Fibroblast of skin of right quadriceps (primary cell): ENCODE measurements at places on chromosomes 3 and 15.

- no peak for DNase-seq
Observed at GRCh38 chr3:191360620-191361019, 30.3 kb upstream of the UTS2B start.

GRCh38 chr3:114644367-114644766 is 350.5 kb downstream of the TIGIT start:
- DNase-seq, result no peak

DNA sequence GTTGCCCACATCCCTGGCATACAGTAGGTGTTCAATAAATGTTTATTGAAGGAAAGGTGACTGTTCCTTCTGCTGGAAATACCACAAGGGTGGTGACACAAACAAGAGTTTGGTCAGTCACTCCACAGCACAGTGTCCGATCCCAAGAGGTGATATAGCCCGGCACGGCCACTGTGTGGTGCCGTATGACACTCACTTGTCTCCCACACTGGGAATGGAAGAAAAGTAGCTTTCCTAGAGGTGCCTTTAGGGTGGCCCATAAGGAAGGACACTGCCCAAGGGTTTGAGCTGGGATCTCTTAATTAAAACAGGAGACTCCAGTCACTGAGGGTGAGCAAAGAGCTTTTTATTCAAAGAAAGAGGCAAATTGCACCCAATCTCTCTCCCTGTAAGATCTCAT is 40.5 kb downstream of the TGM4 start:
- DNase-seq, result peak; percentile 4

- DNase-seq, result no peak
Observed at GRCh38 chr15:31202953-31203352, 101.4 kb upstream of the TRPM1 start.

- no peak for DNase-seq
Observed at GRCh38 chr3:194931347-194931746, 245.7 kb downstream of the FAM43A start.

GRCh38 chr15:77018796-77019505 is 24.0 kb downstream of the PSTPIP1 start:
- DNase-seq, result no peak

DNA sequence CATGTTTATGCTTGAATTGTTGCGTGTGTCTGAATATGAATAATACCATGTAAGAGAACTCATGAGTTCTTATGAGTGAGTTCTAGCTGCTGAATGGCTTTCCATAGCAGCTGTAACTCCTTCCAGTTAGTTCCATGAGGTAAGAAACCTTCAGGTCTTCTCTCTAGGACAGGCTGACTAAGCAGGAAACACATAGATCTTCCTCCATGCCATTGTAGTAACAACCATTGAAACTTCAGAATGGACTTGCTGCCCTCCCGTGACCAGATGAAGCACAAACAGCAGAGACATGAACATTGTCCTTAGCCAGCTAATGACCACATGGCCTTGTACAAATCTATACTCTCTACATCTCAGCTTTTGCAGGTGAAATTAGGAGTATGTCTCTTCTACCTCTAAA is 200.0 kb downstream of the ZNF385D start:
- DNase-seq, result peak; percentile 23

DNA sequence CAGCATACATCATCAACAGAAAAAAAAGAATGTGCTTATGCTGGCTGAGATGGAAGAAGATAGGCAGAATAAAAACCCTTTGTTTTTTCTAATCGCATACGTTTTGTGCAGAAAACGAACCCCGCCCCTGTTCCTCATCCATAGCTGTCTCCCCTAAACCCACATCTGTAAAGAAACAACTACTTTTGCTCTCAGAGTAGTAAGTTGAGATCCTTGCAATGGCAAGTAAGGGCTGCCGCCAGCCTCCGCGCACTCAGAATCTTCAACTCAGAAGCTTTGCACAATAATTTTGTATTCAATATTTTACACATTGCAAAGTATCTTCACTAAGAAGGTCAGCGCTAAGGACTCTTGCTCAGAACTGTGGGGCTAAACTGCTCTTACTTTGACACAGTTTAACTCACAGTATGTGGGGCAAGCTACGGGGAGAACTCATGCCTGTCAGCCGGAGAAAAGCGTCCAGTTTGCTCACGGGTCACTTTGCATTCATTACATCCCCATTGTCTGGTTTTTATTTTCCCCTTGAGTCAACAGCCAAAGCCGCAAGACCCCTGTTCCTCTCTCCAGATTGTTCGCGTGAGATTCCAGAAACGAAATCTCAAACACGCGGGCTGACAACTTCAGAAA is 1.0 kb downstream of the LYSMD4 start:
- peak; percentile 13 for DNase-seq

- peak; percentile 32 for DNase-seq
Observed at GRCh38 chr15:41286665-41287333, 45.6 kb downstream of the OIP5 start.

GRCh38 chr3:48402281-48402732 is 27.6 kb downstream of the PLXNB1 start:
- DNase-seq, result peak; percentile 83

DNA sequence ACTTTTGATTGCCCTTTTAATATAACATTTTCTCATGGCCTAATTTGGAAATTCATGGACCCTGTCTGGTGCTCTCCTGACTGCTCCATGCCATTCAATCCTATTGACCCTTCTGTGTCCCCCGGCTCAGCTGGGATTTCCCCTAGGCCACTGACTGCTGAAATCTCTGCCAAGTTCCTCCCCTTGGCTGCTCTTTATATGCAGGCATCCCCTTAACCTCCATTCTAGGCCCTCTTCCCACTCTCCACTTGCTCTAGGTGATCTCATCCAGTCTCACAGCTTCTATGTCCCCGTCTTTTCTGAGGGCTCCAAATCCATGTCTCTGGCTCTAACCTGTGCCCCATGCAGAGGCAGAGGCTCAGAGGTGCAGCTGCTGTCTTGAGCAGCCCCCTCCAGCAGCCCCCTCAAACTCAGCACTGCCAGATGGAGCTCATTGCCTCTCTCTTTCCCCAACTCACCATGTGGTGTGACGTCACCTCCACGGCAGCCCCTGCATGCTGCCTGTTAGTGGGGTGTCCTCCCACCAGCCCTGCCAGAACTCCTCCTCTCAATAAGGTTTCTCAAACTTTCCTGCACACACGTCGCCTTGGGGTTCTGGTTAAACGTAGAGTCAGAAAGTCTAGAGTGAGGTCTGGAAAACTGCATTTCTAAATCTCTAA is 6.6 kb downstream of the FSD2 start:
- DNase-seq, result no peak

DNA sequence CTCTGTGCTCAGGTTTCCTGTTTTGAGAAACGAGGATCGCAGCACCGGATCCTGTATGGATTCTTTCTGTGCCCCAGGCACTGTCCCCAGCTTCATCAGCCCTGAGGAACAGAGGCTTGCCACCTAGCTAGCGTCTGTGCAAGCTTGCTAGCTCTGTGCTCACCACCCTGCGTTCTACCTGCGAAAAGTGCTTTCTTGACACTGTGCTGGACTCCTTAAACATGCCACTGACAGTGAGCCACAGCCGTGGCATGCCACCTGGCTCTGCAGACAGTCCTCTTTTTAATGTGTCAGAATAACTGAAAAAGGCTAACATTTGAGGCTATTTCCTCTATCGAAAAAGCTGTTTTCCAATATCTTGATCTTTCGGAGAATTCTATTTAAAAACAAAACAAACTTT is 1.4 kb downstream of the PGPEP1L start:
- no peak for DNase-seq

GRCh38 chr15:67967871-67968431 is 86.2 kb upstream of the PIAS1 start:
- DNase-seq, result peak; percentile 73

DNA sequence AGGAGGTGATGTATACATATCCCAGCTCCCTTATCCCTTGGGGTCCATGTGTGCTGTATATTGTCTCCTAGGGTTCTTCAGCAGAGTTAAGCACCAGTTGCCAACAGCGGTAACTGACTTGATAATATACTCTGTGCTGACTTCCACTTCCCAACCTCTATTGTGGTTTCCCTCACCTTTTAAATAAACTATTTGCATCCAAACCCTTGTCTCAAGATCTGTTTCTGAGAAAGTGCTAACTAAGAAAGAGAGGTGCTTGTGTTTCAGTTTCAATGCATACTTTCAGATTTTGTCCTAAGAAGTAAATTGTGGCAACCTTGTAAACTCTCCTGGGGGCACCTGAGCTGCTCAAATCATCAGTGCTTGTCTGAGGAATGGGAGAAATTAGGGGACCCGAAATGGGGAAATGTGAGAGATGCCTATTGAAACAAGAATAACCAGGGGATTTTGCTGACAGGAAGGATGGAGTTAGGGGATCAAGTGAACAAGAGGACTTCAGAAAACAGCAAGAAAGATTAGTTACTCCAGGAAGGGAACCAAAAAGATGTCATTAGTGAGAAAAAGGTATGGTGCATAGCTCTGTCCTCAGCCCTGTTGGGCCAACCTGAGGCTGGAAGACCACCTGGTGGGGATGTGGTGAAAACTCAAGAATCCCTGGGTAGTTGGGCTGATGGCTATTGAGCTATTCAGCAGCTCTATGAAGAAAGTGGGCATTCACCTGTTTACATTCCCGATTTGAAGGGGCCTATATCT is 50.9 kb upstream of the MRPL3 start:
- no peak for DNase-seq

GRCh38 chr15:101453123-101454120 is 36.1 kb downstream of the PCSK6 start:
- DNase-seq, result no peak

DNA sequence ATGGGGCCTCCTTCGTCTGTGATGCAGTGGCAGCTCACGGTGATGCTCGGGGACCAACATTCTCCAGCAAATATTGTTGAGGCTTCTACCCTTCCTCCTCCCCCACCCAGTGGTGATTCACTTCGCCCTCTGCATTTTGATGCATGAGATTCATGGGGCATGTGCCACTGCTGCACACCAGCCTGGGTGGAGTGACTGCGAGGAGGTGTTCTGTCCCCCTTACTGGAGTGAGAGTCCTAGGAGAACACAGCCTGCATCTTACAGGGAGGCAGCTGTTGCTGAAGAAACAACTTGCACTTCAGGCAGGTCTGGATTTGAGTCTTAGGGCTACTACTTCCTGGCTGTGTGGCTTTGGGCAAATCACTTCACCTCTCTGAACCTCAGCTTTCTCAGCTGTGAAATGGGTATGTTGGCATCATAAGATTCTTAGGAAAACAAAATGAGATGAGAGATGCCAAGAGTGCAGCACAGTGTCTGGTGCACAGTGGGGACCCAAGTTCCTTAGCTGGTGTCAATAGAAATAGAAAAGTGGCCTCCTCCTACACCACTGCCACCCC is 10.2 kb upstream of the SKOR1 start:
- DNase-seq, result no peak

DNA sequence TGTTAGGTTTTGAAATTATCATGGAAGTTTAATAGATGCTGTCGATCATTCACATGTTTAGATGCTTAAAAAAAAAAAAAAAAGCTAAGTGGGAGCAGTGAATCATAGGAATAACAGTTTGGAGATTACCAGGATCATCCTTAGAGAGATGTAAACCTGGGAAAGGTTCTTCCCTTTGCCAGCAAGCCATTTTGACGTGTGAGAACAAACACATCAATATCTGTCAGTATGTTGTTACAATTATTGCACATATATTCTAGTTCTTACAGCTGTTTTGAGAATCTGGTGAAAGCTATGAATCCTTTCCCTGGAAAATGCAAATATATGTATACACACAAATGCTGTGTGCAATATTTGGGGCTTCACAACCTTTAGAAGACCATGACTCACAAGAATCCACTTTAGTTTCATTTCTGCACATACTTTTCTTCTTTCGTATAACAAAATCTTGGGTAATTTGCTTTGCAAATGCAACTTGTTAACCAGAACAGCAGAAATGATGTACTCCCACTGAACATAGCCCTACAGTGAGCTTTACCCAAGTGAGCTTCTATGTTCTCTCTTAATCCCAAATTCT is 12.0 kb downstream of the NFKBIZ start:
- DNase-seq, result peak; percentile 14

- DNase-seq, result no peak
Observed at GRCh38 chr3:38036906-38037305, 2.1 kb upstream of the DLEC1 start.

- peak; percentile 92 for DNase-seq
Observed at GRCh38 chr3:72892081-72892775, 4.4 kb downstream of the GXYLT2 start.

GRCh38 chr15:82966671-82967071 is 14.2 kb upstream of the HOMER2 start:
- DNase-seq, result no peak

DNA sequence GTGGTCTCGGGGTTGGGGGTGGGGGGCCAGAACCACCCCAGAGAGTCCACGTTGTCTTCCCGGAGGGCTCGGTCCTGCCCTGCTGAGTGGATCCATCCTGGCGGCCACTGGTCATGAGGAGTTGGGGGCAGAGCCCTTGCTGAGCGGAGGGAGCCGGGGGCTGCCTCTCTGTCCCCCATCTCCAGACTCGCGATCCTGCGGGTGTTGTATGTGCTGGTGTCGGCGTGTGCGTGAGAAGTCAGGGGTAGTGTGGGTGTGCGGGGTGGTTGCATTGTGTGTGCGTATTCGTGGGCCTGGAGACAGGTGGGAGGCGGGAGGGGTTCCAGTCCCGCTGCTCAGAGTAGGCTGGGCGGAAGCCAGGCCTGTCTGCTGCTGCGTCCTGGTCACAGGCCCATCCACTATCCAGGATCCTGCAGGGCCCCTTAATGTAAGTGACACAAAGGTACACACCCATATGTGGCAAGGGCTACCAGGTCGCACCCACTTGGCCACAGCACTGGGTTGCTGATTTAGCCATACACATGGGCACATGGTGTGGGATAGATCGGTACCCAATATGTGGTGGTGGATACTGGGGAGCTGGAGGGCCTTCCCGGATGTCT is 30.7 kb downstream of the NBEAL2 start:
- DNase-seq, result no peak

- DNase-seq, result no peak
Observed at GRCh38 chr3:139355476-139355875, 11.7 kb downstream of the MRPS22 start.

GRCh38 chr3:107264888-107265287 is 112.4 kb upstream of the CCDC54 start:
- DNase-seq, result no peak

DNA sequence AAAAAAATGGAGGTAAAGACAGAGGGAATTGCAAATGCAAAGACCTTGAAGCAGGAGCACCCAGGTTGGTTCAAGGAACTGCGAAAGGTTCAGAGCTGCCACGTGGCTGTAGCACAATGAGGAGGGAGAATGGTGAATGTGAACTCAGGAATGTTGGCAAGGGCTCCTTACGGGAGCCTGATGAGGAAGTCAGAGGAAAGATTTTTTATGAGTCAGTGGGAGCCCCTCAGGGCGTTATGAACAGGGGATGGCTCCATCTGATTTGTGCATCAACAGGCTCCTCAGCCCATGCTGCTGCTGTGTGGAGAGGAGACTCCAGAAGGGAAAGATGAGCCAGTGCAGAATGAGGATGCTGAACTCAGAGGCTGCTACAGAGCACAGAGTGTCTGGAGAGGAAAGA is 194.4 kb downstream of the ARRDC4 start:
- DNase-seq, result peak; percentile 96

GRCh38 chr3:120280026-120280425 is 5.0 kb downstream of the GPR156 start:
- no peak for DNase-seq
